Bronchus fibroblast of lung (primary cell): ENCODE measurements at places on chromosomes 2 and 18. TPM values are rescaled to one million over a fixed set of nuclear protein-coding genes. Genes with fewer than 3 reads are reported as not detected.

EMX1 gene
- not detected in 2 replicates for total RNA-seq

LBX2 gene
- 1.3 and 3.4 TPM in 2 replicates for total RNA-seq

QPCT gene
- 1.0 and 1.5 TPM in 2 replicates for total RNA-seq

PDE11A gene
- not detected in 2 replicates for total RNA-seq

CHRND gene
- not detected in 2 replicates for total RNA-seq

ZNF521 gene
- total RNA-seq = 18.4 and 55.1 TPM in 2 replicates

LYG2 gene
- total RNA-seq = not detected in 2 replicates

CNTNAP5 gene
- not detected in 2 replicates for total RNA-seq

VIT gene
- not detected in 2 replicates for total RNA-seq

PAIP2B gene
- total RNA-seq = 0.45 and 0.67 TPM in 2 replicates

FSIP2 gene
- under 0.01 and 0.15 TPM in 2 replicates for total RNA-seq

UGT1A3 gene
- not detected in 2 replicates for total RNA-seq

TBR1 gene
- not detected in 2 replicates for total RNA-seq
